ENCODE measurements at places on chromosomes 2 and 18.

DNA sequence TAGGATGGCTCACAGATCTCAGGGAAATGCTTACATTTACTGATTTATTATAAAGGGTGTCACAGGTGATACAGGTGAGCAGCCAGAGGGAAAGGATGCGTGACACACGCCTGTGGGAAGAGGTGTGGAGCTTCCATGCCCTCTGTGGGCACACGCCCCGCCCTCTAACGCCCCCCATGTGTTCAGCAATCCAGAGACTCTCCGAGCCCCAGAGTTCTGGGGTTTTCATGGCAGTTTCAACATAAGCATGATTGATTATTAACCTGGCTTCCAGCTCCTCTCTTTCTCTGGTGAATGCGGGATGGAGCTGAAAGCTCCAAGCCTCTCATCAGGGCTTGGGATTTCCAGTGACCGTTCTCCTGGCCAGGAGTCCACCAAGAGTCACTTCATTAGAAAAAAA lies 34.3 kb upstream of the ODC1 start:
- no peak for DNase-seq

GRCh38 chr2:15931319-15931890 lies 8.9 kb upstream of the MYCN start:
- no peak for DNase-seq

DNA sequence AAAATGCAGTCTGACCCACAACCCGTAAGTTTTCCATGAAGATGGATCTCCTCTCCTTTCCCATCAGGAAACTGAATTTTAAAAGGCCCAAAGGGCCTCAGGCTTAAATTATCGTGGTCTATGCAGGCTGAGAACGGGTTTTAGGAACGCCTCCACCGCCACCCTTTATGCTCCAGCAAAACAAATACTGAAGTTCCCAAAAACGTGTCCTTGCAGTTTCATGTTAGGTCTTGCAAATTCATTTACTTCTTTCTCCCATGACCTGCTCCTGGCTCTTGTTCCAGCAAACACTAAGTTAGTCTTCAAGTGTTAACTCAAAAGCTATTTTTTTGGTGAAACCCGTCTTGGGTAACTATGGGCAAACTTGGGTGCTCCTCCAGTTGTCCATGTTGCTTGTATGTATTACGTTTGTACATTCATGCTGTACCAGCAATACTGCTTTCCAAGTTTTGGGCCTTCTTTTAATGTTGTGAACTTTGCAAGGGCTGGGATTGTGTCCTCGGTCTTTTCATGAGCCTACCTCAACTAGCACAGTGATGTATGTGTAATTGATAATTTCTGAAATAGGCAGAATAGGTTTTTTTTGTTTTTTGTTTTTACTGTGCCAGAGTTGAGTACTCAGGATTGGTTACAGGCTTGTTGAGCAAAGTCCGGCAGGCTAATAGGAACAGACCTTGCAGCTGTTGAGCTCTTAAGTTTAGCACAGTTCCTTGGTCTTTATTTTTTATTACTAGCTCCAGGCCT lies 1.8 kb upstream of the RNF149 start:
- DNase-seq = no peak

DNA sequence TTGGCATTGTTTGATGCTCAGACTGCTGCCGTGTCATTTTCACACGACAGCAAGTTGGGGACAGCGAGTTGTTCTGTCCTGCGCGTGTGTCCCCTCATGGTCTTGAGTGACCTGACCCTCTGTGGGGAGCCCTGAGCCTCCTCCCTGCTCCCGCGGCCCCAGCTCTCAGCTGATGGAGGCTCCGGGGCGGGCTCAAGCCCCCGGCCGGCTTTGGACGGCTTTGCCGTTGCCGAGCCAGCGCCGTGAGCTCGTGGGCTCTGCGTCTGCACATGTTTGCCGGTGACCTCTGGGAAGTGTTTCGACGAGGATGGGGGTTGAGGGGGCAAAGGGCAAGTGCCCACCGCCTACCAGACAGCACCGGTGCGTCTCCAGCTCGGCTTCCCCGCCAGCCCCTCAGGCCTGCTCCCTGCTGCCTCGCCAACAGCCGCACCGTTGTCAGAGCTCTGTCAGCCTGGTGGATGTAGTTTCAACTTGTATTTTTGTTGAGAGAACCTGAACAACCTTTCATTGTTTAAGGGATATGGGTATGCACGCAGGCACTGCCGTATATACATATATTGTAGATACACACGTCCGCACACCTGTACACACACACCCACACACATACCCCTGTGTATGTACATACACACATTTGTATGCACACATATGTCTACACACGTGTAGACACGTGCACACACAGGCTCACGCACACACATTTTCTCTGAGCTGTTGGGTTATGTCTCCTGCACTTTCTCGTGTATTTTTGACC lies 13.7 kb downstream of the PDCD1 start:
- DNase-seq = no peak

DNA sequence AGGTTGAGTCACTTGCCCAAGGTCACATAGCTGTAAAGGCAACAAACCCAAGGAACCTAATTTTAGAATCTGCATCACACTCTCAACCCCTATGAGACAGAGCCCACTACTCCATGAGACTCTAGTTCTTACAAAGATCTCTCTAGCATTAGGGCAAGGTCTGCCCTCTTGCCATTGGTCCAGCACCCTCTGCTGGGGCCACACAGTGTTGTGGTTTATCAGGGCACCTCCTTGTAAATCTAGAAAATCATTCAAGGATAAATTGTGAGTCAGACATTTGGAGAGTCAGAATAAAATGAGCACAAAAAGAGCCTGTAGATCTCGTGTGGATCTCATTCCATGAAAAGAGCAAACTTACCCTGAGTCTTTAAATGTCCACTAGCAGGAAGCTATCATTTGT lies 91.2 kb downstream of the SLC8A1 start:
- DNase-seq = no peak

GRCh38 chr18:3411854-3412268 lies 38.1 kb upstream of the TGIF1 start:
- DNase-seq = no peak

DNA sequence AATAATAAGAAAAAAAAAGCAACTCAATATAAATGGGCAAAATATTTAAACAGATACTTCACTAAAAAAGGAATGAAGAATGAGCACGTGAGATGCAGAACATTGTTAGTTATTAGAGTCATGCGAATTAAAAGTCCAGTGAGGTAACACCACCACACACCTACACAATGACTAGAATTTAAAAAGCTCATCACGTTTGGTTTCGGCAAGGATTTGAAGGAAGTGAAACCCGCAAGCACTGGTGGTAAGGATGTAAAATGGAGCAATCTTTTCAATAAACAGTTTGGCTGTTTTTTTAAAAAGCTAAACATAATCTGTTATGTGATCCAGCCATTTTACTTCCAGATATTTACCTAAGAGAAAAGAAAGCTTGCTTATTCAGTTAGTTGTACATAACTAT lies 1181.6 kb upstream of the CELF4 start:
- DNase-seq = no peak

DNA sequence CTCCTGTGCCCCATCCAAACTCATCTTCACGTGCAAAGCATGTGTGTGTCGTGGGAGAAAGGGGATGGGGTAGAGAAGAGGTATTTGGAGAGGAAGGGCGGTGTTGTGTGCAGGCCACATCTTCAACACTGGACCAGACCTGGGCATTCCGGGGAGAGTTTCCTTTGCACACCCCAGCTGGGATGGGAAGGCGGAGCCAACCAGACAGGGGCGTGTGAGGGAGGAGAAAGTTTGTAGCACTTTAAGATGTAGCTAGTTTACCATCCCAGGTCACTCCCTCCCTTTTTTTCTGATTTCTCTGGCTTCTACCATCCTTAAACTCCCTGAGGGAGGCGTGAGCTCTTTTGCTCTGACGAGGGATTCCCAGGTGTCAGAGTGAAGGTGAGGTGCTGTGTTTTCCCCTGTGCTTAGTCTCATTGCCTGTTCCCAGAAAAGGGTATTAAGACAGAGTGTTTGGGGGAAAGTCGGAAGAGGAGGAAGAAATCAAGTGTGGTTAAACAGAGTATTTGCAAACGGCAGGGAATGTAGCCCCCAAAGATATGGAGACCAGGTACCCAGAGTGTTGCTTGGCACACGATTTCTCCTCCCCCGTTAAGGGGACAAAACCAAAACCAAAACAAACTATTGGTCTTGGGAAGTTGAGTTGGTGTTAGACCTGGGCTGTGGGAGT lies 1.6 kb downstream of the SETBP1 start:
- DNase-seq = no peak

DNA sequence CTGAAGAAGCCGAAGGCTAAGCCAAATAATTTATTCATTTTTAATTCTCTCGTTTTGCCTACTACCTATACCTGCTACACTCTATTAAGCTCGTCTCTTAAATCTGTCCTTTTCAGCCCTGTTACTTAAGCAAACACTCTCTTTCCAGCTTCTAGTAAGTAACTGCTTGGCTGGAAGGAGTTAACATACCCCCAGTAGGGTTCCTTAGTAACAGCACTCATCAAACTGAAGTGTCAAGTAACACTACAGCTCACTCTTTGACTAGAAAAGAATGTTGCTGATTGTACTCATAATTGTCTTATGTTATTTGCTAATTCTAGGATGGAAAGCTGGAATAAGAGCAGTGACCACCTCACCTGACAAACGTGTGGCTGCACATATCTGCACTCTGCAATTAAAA lies 120.0 kb upstream of the SCN7A start:
- DNase-seq = peak; percentile 53

GRCh38 chr2:38037325-38037724 lies 38.6 kb downstream of the CYP1B1 start:
- no peak for DNase-seq

DNA sequence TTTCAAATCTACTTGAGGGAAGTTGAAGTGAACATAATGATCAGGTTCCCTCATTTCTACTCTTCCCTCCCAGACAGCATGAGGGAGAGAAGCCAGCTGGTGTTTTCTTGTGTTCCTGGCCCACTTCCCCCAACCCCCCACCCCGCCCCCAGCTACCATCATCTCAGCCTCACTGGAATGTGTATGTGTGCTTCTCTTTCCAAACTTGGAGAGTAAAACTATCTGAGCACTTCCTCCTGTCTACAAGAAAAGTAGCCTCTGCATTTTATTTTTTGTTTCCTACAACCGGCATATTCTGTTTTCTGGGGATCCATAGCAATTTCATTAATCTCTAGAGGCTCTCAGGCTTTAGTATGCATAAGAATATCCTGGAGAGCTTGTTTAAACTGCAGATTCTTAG lies 53.6 kb upstream of the GRHL1 start:
- DNase-seq = no peak

GRCh38 chr18:8870528-8870927 lies 165.2 kb downstream of the MTCL1 start:
- DNase-seq = no peak
